ENCODE measurements at places on chromosomes 2 and 18. TPM values are rescaled to one million over a fixed set of nuclear protein-coding genes. Genes with fewer than 3 reads are reported as not detected.

DNA sequence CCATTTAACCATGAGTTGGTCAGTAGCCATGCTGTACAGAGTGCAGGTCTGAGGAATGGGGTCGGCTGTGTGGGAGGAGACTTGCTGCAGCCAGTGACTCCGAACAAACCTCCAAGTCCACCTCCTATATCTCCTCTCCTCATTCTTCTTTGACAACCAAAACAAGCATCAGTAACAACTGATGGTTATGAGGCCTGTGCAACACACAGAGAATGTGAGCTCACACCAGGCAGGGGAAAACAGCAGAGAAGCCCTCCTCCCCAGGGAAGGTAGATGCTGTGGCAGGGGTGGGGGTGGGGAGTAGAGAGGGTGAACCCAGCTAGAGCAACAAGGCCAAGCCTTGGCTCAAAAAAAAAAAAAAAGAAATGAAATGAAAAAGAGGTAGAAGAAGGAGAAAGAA, 12.3 kb upstream of the CNGA3 start:
- no peak for DNase-seq

DNA sequence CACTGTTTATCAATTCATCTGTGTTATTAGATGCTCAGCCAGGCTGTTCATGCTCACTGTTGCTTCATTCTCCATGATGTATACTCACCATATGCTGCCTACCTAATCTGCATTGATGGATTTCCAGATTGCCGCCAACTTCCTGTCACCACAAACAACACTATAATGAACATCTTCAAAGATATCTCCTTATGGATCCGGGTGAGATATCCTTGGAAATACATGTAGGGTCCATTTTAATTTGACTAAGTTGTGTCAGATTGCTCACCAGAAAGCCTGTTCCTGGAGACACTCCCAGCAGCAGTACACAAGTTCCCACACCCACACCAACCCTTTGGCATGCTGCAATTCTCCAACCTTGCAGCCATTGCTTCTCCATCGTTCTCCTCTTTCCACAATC, 547.5 kb upstream of the TNP1 start:
- no peak for DNase-seq

GRCh38 chr2:26223018-26223417, 21.4 kb downstream of the HADHA start:
- DNase-seq: no peak

GRCh38 chr2:155223781-155224406, 525.4 kb downstream of the KCNJ3 start:
- peak; percentile 2 for DNase-seq

- DNase-seq: no peak
Observed at GRCh38 chr2:7930800-7931635, 750.8 kb upstream of the ID2 start.

GRCh38 chr2:10597956-10598355, 91.8 kb downstream of the NOL10 start:
- DNase-seq: peak; percentile 61

DNA sequence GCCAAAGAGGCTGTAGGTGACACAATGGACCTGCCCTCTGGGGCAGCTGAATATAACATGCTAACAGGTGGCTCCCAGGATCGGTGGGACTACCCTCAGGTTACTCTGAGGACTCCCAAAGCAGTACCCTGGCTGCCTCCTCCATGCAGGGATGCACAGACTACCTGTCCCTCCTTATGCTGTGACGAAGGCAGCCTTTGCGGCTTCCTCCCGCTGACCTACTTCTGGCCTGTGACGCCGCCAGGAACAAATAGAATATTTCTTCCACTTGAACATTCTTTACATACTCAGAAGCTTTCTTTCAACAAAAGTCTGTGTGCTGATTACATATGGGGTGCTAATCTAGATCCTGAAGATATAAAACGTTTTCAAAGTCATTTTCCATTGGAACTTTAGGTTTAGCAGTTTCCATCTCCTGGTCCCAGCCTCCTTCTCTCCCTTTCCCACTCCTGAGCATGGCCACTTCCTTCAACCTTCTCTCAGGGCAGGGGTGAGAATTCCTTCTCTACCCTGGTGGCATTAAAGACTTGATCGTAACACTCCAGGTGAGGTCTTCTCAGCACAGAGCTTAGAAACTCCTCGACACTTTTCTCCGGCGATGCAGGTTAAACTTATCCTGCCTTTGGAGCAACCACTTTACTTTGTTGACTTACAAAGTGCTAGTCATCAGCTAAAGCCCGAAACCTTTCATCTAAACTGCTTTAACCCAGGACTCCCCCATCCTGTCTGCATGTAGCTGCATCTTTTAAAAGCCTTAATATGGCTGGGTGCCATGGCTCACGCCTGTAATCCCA, 58.9 kb upstream of the STK17B start:
- DNase-seq: no peak

DNA sequence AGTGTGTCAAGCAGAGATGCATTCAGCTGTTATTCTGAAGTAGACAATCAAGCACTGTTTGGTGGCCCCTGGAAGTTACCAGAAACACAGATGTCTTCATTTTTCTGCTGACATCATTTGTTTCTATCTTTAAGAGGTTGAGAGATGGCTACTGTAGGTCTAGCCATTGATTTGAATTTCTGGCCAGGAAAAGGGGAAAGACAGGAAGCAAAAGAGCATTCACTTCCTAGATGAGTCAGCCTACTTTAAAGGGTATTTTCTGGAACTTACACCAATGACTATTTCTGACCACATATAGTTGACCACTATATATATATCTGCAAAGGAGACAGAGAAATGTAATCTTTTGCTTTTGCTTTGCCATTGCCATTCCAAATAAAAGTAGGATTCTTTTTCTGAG, 900.1 kb upstream of the SOX11 start:
- DNase-seq: no peak

DNA sequence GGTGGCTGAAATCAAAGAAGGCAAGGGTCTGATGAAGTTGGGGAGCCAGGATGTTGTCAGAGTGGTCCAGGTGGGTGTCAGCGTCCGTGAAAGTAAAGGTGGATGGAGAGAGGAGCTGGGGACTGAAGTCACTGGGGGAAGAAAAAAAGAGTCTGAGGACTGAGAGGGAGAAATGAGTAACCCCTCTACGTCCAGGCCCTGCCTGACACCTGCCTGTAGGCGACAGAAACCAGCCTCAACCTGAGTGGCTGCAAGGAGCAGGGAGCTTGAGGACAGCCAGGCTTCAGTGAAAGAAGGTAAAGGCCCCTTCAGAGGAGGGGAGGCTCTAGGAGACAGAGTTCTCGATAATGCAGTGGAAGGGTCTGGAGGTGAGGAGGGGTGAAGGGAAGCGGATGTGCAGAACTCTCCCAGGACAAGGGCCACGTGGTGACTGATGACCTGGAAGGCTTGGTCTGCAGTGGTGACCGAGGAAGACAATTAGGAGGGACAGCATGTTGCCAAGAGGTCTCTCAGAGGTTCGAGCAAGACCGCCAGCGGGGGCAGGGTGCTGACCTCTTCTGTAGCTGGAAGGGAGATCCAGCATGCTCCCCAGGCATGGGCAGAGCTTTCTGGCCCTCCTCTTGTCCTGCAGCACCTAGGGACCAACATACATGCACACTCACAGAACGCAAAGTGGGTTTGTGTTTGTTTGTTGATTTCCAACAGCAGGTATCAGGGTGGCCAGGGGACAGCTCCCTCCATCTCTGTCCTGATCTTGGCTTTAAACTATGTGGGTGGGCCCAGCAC, 86.6 kb upstream of the TMEM247 start:
- DNase-seq: no peak

DNA sequence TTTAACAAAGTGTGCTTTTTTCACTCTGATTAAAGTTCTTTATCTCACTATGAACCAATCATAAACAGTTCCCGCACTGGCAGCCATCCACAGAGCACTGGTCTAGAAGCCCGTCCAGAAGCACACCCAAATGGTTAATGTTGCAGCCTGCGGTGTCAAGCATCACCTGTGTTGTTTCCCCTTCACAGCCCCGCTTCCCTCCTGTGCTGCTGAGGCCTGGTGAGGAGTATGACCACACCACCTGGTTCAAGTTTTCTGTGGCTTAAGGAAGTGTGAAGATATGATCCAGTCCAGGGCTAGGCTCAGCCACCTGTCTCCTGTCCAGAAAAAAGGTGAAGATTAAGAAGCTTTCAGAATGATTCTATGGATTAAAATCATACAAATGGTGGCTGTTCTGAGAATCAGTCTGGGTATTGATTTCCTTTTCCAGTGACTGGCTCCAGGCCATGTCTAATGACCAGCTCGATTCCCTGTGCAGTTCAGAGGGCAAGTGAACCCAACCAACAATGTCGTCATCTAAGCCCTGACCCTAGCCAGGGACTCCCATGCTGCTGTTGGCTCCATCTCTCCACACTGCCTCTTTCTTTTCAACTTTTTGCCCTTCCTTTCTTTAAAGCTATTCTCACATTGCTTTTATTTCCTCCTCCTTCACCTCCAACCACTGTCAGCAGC, 17.7 kb downstream of the SRSF7 start:
- DNase-seq: no peak

- no peak for DNase-seq
Observed at GRCh38 chr2:176038694-176039093, 36.6 kb upstream of the LNPK start.

DNA sequence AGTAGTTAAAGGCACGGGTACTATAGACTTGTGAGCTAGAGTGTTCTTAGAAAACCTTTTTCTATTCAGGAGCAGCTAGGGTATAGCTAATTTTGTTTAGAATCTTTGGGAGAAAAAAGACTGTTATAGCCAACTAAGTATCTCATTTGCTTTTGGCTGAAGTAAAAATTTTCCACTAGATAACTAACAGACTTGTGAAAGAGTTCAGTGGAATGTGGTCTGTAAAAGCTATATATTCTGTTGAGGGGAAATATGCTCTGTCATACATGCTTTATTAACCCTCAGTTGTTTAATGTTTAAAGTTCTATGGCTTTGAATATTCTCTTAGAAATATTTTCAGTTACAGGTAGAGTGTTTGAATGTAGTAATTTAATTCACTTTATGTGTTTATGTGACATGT, 49.7 kb downstream of the RIF1 start:
- no peak for DNase-seq

- DNase-seq: no peak
Observed at GRCh38 chr2:26976237-26976636, 5.8 kb downstream of the MAPRE3 start.

GRCh38 chr2:187552828-187553681, 1.2 kb downstream of the TFPI start:
- DNase-seq: peak; percentile 84

- peak; percentile 19 for DNase-seq
Observed at GRCh38 chr2:138502255-138503086, 901 bp downstream of the SPOPL start.

- peak; percentile 79 for DNase-seq
Observed at GRCh38 chr2:15159751-15160177, 401.4 kb downstream of the NBAS start.

DNA sequence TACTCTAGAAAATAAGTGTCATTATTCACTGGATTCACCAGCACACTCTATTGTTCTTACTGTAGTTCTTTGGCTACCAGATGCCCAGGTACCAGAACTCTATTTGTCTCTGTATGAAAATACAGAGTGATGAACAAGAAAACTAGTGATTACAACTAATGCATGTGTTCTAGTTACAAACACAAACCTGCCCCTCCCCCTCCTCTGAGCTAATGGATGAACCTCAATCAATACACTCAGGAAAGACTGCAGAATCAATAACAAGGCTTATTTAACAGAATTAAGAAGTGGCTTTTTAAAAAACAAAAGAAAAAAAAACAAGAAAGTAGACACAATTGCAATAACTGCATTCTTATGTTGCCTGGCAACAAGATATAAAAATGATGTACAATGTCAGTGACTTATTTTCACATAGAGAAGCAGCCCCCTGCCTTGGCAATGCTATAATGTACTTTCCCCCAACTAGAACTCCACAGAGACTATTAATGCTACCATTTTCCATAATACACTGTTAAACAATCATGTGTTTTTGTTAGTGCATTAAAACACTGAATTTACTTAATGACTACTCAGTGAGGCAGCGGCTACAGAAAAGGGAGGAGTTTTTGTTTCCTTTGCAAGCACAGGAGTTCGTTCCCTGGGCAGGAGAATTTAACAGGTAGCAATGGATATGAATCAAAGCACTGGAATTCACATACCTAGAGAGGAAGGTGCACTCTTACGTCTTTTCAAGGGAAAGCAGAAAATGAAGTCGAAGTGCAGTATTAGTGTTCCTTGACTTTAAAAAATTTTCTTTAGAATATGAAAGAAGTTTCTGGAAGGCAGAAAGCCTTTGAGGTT, 318.8 kb upstream of the REV1 start:
- no peak for DNase-seq

- DNase-seq: no peak
Observed at GRCh38 chr2:172053486-172053885, 31.8 kb upstream of the DLX1 start.

DNA sequence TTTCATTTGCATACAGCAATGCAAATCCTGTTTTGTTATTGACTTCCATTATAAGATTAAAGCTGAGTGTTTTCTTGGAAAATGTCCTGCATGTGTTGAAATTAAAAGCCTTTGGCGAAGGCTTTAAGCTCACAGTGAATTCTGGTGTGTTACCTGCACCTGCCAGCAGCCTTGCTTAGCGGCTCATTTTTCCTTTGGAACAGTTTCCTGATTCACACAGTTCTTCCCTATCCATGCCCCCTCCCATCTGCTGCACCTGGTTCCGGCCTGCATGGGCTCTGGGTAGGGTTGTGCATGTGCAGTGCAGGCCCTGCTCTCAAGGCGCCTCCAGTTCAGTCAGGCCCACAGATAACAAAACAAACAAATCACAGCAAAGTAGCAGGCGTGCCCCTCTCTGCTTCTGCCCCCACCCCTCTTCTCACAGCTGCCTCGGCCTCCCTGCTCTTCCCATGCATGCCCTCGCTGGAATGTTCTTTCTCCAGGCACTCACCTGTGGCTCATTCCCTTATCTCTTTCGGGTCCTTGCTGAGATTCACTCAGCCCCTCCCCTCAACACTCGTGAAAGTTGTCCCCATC, 15.8 kb downstream of the MTCL1 start:
- DNase-seq: no peak

DNA sequence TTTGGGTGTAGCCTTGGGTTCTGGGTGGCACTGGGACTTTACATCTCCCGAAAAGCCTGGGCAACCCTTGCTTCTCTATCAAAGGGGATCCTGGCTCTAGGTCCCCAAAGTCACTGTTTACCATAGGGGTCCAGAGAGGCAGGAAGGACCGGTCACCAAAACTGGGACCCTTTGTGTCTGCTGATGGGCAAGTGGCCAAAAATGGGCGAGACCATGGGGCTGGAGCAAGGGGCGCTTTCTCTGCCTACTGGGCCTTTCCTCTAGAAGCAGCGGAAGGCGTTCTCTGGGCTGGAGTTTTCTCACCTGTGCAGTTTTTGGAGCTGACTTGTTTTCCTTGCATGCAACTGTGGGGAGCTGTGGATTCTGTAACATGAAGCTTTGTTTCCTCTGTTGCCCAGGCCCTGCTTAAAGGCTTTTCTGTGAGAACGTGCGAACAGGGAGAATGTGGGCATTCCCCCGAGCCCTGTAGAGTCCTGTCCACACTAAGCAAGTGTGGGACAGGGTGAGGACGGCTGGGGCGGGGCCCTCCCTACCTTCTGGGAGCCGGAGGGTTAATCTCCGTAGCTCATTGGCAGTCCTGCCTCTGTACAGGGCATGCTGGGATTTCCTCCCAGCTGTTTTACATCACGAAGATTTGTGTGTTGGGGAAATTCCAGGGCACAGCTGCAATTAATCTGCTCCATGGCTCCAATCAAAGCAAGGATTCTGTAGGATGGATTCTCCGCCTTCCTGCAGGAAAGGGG, 50.2 kb downstream of the TGOLN2 start:
- DNase-seq: peak; percentile 52

The BMP10 gene
- total RNA-seq: not detected

The ALPP gene
- not detected for total RNA-seq

The MRO gene
- total RNA-seq: not detected

The DLX1 gene
- not detected for total RNA-seq

The INPP4A gene
- 14.2 TPM for total RNA-seq

The IL1RN gene
- total RNA-seq: not detected

The MOCOS gene
- under 0.01 TPM for total RNA-seq

The RIT2 gene
- total RNA-seq: not detected

The NTSR2 gene
- not detected for total RNA-seq

The CNDP1 gene
- not detected for total RNA-seq

The ASB18 gene
- not detected for total RNA-seq
